NCI-H187 treated with DMSO at 0.1 percent for 48 hours (cell line): ENCODE measurements at places on chromosomes 2 and 18.

GRCh38 chr18:44791520-44791919, 110.8 kb downstream of the SETBP1 start:
- DNase-seq = no peak

DNA sequence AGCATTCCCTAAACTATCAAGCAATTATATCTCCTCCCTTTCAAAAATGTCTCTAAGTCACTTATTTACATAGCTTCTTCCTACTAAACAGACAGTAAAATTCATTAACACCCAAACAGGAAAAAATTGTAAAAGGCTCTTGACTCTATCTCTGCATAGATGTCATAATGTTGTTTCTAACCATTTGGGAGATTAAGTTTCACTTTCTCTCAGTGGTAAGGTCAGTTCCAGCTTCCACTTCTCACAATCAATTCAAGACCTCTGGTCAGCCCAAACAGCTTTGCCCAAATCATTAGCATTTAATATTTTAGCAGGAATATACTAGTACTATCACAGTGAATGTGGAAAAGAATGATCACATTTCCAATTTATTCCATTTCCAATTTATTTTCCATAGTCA, 374.3 kb upstream of the MC4R start:
- DNase-seq = no peak

DNA sequence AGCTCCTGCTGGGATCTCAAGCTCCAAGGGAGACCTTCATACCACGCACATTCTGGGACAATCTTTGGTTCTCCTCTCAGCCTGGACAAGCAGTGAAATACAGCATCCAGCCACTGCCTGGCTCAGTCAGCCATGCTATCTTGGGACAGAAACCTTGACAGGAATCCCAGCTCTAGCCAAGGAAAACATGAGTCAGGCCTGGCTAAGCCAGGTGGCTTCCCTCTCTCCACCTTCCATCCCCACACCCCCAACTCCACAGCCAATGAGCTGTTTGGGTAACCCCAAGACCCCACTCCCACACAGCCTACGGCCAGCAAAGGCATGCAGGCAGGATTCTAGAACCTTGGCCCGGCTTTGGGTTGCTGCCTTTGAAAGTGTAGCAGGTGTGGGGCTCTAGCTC, 64.9 kb downstream of the MCFD2 start:
- DNase-seq = no peak

DNA sequence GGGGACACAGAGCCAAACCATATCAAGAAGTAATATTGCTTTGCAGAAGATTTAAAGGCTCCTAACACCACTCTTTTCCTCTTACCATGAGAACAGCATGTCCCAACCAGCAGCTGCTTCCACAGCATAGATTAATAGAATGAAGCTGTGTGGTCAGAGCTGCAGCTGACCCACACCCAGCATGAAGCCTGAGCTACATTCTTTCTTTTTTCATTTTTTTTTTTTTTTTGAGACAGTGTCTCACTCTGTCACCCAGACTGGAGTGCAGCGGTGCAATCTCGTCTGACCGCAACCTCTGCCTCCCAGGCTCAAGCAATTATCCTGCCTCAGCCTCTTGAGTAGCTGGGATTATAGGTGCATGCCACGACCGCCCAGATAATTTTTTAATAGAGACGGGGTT, 289.8 kb downstream of the RAD51AP2 start:
- DNase-seq = no peak

DNA sequence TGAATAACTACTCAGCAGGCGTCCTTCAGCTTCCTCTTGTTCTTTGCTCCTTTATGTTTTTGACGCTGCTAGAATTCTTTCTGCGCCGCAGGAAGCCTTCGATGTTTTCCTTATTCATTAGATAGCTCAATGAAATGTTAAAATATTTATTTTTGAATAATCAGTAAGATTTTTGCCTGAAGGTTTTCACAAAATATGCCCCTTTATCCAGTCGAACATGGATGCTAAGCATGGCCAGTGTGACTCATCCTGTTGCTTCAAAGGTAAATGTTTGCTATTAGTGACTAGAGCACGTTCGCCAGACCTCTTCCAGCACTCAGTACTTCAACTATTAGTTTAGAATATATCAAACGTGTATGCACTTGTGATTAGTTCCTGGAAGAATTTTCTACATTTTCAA, 7.6 kb upstream of the MEIS1 start:
- DNase-seq = no peak

DNA sequence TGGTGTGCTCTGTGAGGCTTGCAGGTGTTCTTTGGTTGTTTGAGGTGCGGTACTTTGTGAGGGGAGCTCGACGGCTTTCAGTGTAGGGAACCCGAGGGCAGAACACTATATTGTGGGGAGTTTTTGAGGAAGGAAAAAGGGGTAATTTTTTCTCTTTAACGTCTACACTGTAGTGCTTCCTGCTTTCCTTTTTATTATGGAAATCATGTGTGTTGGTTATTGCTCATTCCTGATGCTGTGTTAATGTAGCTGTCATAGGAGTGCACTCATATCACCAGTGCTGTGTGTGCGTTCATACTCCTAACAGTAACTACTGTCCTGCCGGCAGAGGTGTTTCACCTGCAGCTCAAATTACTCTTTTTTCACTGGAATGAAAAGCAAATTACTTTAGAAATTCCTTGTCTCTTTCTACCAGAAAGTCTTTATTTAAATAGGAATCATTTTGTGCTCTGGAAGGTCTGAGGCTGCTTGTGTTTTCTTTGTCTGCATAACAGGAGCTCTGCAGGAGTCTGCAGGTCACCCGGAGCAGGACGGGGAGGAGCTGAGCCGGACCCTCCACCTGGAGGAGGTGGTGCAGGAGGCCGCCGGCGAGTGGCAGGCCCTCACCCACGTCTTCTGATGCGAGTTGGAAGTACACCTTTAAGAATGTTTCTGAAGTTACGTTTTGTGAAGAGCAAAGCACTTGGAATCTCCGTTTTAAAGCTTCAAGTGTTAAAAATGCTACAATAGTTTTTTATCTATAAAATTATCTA, 145.5 kb downstream of the ZNF236 start:
- no peak for DNase-seq
